Activated gamma-delta T cell treated with anti-CD3 and anti-CD28 coated beads, Interleukin-2, amount 50 U/mL, for 16 hours (primary cell): ENCODE measurements at places on chromosomes 13 and 19.

DNA sequence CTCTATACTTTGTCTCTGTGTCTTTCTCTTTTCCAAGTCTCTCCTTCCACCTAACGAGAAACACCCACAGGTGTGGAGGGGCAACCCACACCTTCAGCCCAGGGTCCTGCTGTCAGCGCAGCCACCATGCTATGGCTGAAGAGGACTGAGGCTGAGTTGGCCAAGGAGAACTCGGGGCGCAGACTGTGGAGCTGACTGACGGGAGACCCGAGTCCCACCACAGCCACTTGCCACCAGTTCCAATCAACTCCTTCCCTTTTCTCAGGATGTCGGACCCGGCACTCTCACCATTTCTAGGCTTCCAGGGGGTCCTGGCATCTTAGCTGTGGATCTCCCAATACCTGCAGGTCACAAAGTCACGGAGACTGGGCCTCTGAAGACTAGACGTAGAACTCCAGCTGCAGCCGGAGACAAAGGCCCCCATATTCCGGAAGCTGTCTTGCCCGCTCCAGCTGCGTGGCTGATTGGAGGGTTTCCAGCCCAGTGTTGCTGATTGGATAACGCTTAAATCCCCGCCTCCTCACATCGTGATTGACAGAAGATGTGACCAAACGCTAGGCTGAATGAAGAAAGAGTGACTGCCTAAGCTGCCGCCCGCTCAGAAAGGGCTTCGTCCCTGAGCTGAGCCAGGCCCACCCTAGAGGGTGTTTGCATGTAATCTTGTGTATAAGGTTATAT is 63.6 kb downstream of the ZNF429 start:
- peak; percentile 56 for DNase-seq

- no peak for DNase-seq
Observed at GRCh38 chr13:60426075-60426474, 29.1 kb downstream of the TDRD3 start.

- DNase-seq, result no peak
Observed at GRCh38 chr13:20728579-20729311, 25.2 kb downstream of the IL17D start.

- DNase-seq, result no peak
Observed at GRCh38 chr13:41179593-41180250, 14.6 kb downstream of the KBTBD7 start.

DNA sequence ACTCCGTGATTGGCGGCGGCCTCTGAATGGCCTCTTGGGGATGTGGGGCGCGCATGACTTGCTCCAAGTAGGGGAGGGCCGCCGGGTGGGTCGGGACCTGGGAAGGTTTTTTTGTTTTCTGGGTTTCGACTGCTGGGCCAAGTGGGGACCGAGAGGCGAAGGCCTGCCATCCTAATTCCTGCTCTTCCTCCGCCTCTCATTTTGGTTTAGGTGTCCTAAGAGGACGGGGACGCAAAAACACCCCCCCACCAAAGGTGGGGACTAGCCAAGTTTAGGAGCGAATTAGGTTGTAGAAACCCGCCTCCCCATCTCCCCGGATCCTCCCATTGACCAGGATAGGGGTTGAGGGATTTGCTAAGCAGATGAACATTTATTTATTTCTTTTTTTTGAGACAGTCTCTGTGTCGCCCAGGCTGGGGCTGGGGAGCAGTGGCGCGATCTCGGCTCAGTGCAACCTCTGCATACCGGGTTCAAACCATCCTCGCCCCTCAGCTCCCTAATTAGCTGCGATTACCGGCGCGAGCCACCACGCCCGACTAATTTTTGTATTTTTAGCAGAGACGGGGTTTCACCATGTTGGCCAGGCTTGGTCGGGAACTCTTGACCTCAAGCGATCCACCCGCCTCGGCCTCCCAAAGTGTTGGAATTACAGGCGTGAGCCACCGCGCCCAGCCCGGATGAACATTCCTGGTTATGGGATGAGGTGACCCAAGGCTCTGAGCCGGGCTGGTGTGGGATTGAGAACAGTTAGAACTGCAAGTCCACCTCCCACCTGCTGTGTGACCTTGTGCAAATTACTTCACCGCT is 838 bp downstream of the PPP2R1A start:
- no peak for DNase-seq

DNA sequence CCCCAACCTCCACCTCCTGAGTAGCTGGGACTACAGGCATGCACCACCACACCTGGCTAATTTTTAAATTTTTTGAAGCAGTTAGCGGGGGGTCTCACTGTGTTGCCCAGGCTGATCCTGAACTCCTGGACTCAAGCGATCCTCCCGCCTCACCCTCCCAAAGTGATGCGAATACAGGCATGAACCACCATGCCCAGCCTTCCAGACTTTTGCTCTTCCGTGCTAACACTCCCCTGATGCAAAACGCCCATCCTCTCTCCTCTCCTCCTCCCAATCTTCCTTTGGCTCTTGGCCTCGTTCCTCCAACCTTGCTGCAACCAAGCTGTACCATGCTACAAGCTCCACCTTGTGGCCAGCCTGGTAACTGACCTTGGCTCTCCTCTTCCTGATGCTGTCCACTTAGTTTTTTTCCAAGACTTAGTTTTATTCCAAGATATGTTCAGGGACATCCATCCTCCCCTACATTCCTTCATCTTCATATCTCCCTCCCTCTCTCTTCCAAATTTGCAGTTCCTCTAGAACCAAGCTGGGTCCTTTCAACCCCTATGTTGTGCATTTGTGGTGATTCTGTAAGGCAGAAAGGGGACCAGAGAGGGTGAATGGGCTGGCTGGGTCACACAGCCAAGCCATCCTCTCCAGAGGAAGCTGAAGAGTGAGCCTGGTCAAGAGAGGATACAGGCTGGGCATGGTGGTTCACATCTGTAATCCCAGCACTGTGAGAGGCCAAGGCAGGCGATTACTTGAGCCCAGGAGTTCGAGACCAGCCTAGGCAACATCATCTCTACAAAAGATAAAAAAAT is 32.8 kb downstream of the TINCR start:
- no peak for DNase-seq

- no peak for DNase-seq
Observed at GRCh38 chr13:28817204-28817603, 2.9 kb upstream of the MTUS2 start.

DNA sequence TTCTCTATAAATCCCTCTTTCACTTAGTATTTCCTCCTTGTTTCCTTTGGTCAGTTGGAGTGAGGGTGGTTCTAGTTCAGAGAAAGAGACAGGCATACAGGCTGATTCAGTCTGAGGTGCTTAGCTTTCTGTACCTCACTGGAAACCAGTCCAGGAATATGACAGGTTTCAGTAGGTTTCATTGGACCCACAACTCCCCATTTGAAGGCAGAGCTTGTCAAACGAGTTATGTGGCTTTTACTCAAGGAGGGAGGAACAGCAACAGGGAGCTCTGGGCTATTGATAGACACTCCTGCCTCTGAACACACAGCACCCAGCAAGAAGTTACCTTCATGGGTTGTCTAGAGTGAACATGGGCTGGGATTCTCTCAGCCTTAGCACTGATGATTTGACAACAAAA is 14.5 kb downstream of the ACTN4 start:
- no peak for DNase-seq

GRCh38 chr13:76383676-76384461 is 502.3 kb downstream of the KCTD12 start:
- no peak for DNase-seq

GRCh38 chr13:64414381-64414780 is 2815.8 kb downstream of the PCDH9 start:
- DNase-seq, result no peak

- peak; percentile 95 for DNase-seq
Observed at GRCh38 chr19:1241417-1242095, at the start of gene ATP5F1D. Gene ATP5F1D (plus strand): TSS chr19:1241751. CDS start chr19:1241851, 100 bp downstream.

DNA sequence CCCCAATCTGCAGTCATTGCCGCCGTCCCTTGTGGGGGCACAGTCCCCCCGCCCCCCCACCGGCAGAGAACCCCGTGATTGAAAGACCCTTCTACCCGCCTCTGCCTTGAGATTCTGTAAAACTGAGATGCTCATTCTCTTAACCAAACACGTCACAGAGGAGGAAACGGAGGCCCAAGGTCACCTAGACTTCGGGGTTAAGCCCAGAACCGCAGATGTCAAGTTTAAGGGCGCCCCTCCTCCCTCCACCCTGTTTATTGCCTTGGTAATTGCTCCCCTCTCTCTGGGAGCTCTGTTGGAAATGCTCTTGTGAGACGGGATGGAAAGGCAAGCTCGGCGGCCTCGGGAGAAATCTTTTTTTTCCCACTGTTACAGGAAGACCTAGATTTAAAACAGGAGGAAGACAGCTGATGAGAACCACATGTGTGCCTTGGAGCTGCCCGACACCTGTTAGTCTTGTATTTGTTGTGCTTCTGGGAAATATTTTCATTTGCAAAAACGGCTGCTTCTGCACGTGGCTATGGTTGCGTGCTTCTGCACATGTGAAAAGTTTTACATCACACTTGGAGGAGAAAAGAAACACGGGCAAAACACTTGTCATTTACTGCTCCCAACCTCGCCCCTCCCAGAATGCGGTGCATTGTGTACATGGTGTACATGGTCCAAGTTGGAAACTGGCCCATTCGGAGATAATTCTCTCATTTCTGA is 1.1 kb upstream of the MED26 start:
- DNase-seq, result no peak

GRCh38 chr19:30699871-30700280 is 327.7 kb downstream of the ZNF536 start:
- no peak for DNase-seq

DNA sequence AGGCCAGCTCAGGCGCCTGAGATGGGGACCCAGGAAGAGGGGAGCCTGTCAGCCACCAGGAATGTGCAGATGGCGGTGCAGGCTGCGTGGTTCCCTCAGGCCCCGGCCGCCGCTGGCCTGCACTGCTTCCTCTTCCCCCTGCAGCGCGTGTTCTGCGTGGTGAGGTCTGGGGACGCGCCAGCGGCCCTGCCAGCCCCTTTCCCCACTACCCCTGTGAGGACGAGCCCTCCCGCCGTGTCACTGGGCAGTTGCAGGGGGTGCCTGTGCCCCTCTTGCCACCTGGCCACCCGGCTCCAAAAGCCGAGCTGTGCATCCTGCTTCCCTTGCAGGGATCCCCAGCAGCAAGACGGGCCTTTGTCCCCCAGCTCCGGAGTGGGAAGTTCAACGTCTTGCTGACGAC is 58.4 kb downstream of the SMARCA4 start:
- no peak for DNase-seq

GRCh38 chr13:111492958-111493357 is 172.5 kb downstream of the TEX29 start:
- DNase-seq, result no peak

DNA sequence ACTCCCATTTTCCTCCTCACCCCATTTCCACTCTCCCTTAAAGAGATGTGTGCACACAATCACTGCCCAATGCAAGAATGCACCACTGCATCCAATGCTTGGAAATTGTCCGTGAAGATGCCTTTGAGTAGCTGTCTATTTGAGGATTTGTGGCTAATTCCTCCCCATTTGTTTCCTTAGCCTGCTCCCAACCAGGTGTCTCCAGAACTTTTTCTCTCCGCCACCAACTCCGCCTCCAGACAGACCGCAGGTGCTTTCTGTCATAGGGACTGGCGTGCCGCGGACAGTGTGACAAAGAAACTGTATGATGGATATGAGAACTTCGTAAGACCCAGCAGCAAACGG is 461 bp upstream of the TM9SF2 start:
- no peak for DNase-seq

- no peak for DNase-seq
Observed at GRCh38 chr13:64551755-64552154, 2678.4 kb downstream of the PCDH9 start.

DNA sequence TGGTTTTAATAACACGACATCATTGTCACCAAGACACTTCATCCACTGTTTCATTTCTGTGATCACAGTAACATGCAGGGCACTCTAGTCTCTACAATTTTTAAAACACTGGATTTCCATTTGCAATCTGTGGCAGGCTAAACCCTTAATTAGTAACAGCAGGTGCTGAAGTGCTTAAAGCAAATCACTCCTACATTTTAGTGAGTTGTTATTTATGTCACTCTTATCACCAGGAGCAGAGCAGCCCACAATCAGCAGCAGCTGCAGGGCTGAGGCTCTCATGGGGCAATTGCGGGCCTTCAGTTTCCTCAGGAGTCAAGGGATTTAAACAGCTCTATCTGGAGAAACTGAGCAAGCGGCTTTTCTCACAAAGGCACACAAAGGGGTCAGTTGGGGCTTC is 1.6 kb downstream of the SOHLH2 start:
- DNase-seq, result no peak

DNA sequence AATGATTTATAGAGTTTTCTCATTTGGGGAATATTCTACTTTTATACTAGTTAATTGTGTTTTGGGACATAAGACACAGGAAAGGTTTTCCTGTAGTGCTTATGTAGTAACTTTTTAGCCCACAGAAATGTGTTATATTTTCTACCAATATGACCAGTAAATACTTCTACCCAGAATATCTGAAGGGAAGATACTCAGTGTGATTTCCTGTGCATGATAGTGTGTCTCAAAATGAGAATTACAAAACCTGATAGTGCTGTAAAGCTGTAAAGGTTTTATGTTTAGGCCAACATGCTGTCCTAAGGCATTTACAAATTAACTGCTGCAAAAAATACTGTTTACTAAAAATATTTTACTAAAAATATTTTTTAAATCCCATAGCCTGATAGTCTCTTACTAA is 126.8 kb downstream of the RXFP2 start:
- DNase-seq, result no peak

GRCh38 chr19:40263440-40264313 is 21.5 kb downstream of the AKT2 start:
- no peak for DNase-seq

DNA sequence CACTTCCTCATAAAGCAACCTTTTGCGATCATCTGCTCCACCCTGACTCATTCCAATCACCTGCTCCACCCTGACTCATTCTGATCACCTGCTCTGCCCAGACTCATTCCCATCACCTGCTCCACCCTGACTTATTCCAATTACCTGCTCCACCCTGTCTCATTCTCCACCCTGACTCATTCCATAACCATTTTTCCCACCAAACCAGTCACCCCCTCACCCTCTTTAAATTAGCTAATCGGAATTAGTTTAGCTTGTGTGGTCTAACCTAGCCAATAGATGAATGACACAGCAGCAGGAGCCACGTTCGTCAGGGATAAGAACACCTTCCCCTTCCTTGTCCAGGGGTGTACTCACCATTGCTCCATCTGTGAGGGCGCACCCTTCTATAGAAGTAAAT is 134.0 kb downstream of the COG6 start:
- DNase-seq, result no peak

- DNase-seq, result no peak
Observed at GRCh38 chr19:38920602-38921419, 8.8 kb upstream of the CCER2 start.

GRCh38 chr13:70380809-70381208 is 272.6 kb upstream of the KLHL1 start:
- no peak for DNase-seq

DNA sequence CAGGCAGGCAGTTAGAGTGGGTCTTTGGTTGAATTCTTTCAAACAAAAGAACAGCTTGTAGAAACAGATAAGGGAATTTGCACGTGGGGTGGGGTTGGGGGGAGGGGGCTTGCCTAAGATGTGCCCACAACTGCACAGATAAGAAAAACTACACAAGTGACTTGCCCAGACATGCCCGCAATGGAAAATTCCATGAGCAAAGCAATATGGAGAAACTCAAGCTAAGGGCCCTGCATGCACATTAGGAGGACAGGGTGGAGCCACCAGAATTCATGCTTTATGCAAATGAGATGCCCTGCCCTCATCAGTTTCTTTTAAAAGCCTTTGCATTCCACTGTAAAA is 755.6 kb upstream of the MIR17HG start:
- no peak for DNase-seq
